ENCODE measurements at places on chromosomes 3 and 15.

DNA sequence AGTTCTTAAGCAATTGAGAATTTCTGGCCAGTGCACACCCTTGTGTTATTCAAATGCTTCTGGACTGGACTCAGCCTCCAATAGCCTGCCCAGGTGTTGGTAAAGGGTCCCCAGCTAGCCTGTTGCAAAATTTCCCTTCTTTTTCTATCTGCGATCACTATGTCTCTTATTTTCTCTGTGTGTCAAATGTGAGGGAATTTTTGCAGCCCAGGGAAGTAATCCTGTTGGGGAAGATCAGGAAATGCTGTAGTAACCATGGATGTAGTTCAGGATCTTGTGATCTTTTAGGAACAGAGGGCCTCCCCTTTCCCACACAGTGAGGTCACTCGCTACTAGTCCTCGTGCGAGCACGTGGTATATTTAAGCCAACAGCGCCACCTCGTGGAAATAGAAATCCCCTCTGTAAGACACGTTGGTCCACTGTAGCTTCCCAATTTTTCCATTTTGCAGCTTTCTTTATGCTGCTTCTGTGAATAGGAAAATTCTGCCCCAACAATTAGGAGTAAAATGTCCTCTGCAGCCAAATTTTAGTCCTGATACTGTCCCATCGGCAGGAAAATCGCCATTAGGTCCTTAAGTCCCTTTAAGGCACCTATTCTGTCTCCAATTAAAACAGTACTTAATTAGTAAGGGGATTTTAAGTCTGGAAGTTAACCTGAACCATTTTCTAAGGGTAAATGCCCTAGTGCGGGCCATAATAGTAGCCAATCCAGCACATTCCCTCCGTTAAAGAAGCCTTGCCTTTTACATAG, 4.0 kb upstream of the SMCO1 start:
- DNase-seq, result no peak

GRCh38 chr15:44058126-44058525, 136.9 kb downstream of the FRMD5 start:
- no peak for DNase-seq

GRCh38 chr3:4613366-4613765, 120.2 kb downstream of the ITPR1 start:
- no peak for DNase-seq

DNA sequence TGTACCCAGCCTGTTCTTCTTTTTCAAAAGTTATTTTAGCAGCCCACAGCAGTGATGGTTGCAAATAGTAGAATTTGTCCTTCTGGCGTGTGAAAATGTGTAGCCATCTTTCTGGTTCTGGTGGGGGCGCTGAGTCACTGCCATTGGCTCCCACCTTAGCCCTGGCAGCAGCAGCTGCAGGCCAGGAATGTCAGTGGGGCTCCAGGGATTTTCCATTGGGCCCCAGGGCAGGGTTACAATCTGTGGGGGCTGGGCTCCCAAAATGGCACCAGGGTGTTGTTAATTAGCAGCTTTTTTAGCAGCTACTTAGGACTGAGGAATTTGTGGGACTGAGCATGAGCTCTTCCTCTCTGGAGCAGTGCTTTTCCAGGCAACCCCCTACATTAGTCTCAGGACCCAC, 38.9 kb downstream of the TOPAZ1 start:
- no peak for DNase-seq

- no peak for DNase-seq
Observed at GRCh38 chr15:43376017-43376705, 5.3 kb downstream of the TUBGCP4 start.

DNA sequence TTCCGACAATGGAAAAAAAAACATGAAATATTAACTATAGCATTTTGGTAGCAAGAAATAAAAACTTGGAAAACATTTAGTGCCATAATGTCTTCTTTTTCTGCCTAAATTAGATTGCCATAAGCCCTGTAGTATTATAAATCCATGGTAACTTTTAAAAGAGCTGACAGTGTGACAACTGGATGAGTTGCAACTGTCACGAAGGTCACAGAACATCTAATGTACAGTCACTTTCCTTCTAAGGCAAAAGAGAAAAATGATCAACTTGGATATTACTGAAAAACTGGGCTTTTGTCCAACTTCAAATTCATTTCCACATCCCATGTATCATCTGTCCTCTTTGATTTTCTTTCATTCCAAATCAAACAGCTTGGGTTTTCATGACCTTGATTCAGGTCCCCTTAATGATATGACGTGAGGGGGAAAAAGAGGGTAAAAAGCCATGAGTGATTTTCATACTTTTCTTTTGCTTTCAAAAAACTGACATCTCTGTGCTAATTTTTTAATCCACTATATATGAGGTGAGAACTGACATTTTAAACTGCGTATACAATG, 602 bp downstream of the CPB1 start:
- DNase-seq, result no peak

- DNase-seq, result peak; percentile 0
Observed at GRCh38 chr3:632571-633170, 436.1 kb downstream of the CHL1 start.

- no peak for DNase-seq
Observed at GRCh38 chr15:65212097-65212496, 824 bp upstream of the CILP start.

DNA sequence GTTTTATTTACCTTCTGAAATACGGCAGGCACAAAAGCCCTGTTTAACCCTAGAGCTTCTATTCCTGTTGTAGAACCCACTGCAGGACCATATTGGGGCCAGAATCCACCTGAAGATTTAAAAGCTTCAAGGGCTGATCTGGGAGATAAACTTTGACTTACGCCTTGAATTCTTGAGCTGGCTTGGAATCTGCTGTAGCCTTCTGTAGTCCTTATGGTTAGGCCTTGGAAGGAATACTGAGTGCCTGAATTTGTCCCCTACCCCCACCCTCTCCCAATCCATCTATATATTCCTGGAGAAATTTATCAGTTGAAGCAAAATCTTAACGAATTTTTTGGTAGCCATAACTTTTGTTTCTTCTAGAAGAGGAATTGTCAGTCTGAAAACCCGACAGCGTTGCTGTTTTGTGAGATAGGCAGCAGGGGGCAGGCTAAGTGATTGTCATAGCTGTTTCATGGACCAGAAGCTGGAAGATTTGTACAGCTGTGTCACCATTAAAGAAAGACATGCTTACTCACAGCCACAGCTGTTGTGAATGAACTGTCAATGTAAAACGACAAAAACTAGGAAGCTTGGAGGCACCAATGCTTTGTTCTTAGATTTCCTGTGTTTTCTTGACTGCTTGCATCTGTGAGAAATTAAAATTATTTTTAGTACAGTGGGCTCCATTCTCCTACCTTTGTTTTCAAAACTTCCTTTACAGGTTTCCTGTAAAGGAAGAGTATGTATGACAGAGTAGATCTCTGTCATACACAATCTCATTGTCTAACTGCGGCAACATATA, 12.8 kb downstream of the LXN start:
- DNase-seq, result peak; percentile 46

DNA sequence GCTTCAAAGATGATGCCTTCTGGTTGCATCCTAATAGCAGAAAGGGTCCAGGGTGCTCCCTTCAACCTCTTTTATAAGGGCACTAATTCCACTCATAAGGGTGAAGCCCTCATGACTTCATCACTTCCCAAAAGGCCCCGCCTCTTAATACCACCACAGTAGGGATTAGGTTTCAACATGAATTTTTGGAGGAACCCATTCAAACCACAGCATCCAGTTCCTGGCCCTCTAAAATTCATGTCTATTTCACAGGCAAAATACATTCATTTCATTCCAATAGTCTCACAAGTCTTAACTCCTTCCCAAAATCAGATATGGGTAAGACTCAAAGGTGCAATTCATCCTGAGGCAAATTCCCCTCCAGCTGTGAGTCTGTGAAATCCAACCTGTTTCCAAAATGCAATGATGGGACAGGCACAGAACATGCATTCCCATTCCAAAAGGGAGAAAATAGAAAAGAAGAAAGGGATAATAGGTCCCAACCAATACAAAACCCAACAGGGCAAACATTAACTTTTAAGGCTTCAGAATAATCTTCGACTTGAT, 124.0 kb downstream of the ATP1B3 start:
- DNase-seq, result no peak

- no peak for DNase-seq
Observed at GRCh38 chr15:54840621-54841398, 355.9 kb downstream of the RSL24D1 start.

DNA sequence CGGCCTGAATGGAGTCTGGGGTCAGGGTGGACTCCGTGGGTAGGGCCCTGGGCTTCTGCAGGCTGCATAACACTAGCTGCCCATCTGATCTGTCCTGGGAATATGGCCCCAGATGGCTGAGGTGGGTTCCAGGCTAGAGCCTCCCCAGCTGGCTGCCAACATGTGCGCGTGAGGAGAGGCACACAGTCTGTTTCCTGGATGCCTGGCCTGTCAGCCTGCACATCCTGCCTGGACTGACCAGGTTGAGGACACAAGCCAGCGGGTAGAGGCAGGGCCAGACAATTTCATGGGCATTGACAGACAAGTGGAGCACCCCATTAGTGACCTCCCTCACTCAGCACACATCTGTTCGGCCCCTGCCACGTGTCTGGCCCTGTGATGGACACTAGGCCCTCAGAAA, 29.8 kb upstream of the RPL29 start:
- no peak for DNase-seq

DNA sequence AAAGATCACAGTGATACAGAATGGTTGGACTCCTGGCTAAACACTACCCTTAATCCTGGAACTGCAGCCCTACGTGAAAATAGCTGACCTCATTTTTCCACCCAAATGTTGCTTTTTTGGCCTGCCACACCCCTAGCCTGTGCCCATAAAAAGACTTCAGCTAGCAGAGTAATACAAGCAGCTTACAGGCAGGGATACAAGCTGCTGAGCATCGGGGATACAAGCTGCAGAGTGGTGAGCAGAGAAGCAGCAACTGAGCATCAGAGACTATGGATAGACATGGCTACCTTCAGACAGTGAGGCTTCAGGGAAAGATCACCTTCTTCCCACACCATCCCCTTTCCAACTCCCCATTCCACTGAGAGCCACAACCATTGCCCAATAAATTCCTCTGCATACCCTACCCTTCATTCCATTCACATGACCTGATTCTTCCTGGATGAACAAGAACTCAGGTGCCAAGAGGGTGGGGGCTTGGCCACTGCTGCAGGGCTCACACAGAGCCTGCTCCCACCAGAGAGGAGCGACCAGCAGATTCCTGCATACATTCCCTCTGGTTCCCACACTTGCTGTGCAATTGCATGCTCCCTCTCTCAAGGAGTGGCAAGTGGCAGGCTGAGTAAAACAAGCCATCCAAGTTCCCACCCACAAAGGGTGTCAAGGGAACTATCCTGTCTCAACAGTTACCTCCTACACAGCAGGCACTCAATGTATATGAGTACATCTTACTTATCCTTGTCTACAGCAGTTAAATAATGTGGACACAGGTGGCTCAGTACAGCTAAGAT, 217.5 kb downstream of the ALCAM start:
- no peak for DNase-seq

DNA sequence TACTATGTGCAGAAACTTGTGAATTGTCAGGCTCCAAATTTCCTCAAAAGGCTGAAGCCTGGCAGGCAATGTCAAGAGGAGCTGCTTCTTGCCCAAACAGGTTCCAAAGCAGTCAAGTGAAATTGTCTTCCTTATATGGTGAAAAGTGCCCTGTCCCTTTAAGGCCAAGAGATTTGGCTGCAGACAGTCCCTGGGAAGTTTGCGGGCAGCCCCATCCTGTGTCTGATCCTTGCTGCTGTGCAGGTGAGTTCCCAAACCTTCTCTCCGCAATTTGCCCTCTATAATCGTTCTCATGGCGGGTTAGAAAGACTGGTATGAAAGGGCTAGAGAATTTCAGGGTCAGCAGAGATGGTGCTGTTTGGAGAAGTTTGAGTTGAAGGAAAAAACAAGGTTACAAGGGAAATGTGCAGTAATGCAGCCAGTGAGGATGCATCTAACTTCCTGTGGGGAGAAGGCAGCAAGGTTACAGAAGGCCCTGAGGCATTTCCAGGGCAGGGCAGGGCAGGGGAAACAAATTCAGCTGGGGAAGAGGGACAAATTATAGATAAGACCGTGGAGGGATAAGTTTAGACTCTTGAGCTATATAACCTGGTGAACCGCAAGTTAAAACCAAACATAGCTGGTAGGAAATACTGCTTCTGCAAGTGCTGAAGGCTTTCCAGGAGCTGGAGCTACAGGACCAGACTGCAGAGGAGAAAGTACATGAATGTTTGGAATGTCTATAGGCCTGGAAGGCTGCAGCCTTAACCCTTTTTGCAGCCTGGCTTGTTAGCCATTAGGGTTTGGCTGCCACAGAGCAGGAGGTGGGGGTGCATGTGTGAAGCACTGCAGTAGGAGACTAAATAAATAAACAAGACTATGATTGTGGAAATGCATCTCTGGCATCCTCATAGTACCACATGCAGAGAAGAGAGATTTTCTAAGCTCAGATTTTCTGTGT, 256.2 kb upstream of the IL12A start:
- peak; percentile 74 for DNase-seq

GRCh38 chr3:88147261-88147660, 2.5 kb upstream of the C3orf38 start:
- DNase-seq, result no peak

GRCh38 chr3:7793786-7794185, 707.8 kb upstream of the LMCD1 start:
- DNase-seq, result no peak

DNA sequence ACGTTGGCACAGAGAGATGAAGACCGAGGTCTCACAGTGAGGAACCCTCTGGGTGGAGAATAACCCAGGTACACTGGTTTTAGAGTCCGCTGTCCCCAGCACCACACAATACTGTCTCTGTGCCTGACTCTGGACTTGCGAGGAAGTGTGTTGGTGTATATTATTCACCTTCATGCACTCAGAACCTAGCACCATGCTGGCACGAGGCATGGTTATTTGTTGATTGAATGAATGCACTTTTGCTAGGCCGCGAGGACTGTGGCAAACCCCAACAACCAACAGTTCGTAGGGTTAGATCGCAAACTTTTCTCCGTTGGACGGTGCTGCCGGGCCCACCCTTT, 484 bp upstream of the C3orf52 start:
- no peak for DNase-seq

DNA sequence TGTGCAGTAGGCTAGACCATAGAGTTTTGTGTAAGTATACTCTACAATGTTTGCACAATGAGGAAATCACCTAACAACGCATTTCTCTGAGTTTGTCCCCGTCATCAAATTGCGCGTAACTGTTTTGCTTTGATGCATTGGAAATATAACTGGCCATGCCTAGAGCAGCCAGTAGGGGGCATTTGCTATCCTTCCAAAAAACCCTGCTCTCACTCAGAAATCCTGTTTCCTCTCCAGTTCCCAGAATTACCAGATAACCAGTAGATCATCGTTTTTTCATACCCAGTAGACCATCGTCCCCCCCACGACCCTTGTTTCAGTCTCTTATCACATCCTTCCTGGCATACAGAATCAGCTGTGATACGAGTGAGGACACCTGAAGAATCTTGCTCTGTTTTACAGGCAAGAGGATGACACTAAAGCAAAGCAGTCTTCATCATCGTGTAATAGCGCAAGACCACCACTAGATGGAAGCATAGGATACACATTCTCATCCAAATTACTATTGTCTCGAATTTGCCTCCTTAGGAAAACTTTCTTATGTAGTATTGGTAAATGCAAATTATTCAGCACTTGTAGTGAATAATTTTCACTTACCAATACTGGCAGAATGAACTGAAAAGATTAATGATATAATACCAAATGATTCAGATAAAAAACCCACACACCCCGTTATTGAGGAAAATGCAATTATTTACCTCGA, 4.4 kb upstream of the GABRR3 start:
- peak; percentile 57 for DNase-seq
